Left renal cortex interstitium (tissue), 4 donors: ENCODE measurements at places on chromosomes 4 and X. TPM values are rescaled to one million over a fixed set of nuclear protein-coding genes. Genes with fewer than 3 reads are reported as not detected.

- DNase-seq, result no peak
Measured at GRCh38 chrX:150983521-150984168, 510 bp downstream of the HMGB3 start.

DNA sequence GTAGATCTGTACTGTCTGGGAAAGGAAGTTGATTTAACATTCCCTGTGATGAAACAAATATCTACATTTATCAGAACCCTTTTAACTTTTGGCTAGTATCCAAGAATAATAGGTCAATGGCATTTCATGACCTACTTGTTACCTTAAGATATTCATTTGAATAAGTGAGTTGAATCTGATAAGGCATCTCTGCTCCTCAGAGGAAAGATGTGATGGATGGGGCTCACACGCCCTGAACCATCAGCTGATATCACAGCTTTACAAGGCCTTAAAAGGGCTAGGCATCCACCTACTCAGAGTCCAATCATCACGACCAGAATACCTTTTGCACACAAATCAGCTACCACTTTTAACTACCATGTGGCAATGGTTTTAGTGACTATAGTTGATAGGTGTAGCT lies 90.2 kb upstream of the PDLIM3 start:
- no peak for DNase-seq

GRCh38 chrX:49237060-49237459 lies 1.8 kb downstream of the CCDC22 start:
- no peak for DNase-seq

NLRP2B gene
- polyA plus RNA-seq, result not detected

DNA sequence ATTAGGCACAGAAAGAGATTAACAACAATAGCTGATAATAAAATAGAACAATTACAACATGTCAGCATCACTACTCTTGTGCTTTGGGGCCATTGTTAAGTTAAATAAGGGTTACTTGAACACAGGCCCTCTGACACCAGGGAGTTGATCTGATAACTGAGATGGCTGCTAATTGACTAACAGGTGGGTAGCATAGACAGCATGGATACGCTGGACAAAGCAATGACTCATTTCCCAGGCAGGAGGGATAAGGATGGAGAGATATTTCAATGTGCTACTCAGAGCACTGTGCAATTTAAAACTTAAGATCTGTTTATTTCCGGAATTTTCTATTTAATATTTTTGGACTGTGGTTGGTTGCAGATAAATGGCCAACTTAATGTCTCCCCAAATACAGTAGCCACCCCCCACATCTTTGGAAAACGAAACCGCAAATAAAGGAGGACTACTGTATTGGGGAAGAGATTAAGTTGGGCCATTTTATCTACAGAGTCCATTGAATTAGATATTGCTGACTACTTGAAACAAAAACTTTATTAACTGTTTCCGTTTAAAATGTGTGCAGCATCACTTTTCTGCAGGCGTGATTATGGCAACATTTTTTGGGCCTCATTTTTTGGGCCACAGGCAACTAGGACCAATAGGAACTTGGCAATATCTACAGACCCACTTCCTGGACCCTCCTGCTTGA lies 200.6 kb upstream of the KLF3 start:
- no peak for DNase-seq

DNA sequence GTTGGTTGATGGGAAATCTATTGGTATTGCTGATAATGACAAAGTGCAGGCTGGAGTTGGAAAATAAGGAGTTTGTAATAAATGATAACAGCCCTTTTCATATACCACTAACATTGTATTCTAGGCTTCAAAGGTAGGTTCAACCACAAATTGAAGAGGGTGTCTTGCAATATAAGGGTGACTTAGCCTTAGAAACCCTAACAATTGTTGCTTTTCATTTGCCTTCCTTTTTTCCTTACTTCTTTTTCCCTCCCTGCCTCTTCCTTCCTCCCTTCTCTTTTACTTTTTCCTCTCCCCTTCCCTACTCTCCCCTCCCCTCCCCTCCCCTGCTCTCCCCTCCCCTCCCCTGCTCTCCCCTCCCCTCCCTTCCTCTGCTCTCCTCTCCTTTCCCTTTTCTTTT lies 10.9 kb upstream of the AGA start:
- no peak for DNase-seq

PRICKLE3 gene
- 4.2 TPM for polyA plus RNA-seq

VSIG4 gene
- polyA plus RNA-seq, result 3.6 TPM

PCSK1N gene
- 8.4 TPM for polyA plus RNA-seq

DNA sequence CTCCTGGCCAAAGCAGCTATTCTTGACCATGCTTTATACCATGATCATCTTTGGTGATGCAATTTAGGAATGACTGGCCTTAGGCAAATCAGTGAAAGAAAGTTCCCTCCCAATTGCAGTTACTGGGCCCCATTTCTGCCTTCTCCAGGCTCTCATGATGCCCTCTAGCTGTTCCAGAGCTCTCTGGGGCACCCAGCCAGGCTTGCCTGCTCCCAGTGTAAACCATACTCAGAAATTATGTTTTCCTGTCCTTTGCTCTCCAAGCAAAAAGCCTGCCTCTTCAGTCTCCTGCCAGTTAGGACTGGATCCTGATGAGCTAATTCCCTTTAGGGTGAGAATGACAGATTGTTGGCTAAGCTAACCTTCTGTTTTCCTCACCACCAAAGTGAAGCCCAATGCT lies 85.3 kb upstream of the RBPJ start:
- DNase-seq, result no peak

DNA sequence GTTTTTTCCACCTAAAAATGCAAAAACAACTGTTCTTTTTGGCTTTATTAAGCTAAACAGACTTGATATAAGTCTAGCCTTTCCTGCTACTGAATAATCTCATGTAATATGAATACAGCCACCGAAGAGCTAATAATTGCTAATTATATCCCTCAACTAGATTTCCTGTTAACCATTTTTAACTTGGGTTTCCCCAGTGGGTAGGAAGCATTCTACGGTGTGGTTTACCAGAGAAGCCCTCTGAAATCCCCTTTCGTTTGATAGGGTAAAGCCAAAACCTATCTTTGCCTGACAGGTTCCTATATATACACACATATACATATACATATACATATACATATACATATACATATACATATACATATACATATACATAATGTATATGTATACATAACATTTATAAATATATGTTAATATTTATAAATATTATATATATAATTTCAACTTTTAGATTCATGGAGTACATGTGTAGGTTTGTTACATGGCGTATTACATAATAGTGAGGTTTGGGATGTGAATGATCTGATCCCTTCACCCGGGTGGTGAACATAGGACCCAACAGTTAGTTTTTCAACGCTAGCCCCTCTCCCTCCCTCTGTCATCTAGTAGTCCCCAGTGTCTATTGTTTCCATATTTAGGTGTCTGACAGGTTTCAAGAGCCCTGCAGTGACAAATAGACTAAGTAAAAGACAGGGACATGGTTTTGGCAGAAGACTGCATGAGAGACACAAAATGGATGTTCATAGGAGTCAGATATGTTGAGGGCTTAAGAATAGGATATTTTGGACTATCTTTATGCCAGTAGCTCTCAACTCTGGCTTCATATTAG lies 62.4 kb downstream of the ATXN3L start:
- DNase-seq, result no peak

GRCh38 chrX:25858273-25858880 lies 279.8 kb upstream of the MAGEB18 start:
- no peak for DNase-seq

- no peak for DNase-seq
Measured at GRCh38 chr4:9999956-10000561, 21.2 kb downstream of the SLC2A9 start.

FGD1 gene
- 22.8 TPM for polyA plus RNA-seq

EDA gene
- polyA plus RNA-seq, result 7.1 TPM

- DNase-seq, result no peak
Measured at GRCh38 chr4:26530099-26530498, 39.8 kb upstream of the CCKAR start.

DNA sequence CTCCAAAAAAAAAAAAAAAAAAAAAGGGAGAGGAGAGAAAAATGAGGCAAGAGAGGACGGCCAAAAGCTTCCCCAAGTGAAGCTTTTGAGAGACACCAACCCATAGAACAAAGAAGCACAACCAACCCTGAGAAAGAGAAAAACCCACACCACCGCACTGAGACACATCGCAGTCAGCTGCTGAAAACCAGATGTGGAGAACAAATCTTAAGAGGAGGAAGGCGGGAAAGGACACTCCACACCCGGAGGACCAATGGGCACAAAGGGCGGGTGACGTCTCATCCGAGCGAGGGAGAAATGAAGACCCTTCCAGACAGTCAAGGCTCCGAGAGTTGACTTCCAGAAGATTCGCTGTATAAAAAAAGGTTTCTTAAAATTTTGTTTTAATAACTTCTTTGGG lies 112.1 kb downstream of the AFAP1 start:
- DNase-seq, result no peak

SSX3 gene
- not detected for polyA plus RNA-seq

NSD2 gene
- 64.6 TPM for polyA plus RNA-seq

HSFX2 gene
- polyA plus RNA-seq, result 1.0 TPM

DNA sequence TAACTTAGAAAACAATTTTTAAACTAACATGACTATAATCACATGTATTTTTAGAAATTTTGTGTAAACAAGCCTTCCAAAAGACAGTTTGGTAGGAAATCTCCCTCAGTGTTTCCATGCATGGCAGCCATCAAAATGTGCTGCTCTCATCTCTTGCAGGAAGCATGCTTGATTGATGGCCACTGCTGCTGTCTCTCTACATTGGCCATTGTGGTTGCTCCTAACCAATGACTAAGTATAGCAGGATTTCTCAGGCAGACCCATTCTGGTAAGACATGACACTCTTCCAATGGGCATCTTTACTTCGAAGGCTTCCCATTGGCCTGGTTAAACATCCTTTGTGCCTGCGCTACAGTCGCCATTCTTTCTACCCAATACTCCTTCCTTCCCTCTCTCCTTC lies 78.9 kb upstream of the GUCY1A1 start:
- no peak for DNase-seq

- DNase-seq, result no peak
Measured at GRCh38 chr4:146482788-146483187, 39.0 kb downstream of the SLC10A7 start.

DNA sequence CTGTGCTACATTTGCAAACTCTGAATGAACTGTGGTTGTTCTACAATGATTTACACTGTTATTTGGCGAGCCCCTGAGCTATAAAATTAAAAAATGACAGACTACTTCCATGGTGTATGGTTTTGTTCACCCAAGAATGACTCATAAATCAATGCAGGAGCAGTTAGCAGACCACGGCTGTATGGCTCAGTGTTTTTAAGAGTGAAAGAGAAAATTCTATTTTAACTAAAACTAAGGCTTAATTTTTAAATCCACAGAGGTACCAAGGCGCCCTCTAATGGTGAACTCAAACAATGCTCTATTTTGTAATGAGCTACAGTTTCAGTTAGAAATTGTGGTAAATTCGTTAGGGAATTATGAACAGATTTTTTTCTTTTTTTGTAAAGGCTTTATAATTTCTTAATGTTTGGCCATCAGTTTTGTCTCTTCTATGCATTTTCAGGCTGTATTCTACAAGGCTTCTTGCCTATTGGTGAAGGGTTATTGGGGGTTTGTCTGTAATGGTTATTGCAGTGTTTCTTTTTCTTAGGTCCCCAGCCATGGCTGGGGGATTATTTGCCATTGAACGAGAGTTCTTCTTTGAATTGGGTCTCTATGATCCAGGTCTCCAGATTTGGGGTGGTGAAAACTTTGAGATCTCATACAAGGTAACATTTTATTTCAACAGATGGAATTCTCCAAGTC lies 32.5 kb downstream of the HMGB2 start:
- DNase-seq, result peak; percentile 14

CXCL1 gene
- 0.25 TPM for polyA plus RNA-seq

DNA sequence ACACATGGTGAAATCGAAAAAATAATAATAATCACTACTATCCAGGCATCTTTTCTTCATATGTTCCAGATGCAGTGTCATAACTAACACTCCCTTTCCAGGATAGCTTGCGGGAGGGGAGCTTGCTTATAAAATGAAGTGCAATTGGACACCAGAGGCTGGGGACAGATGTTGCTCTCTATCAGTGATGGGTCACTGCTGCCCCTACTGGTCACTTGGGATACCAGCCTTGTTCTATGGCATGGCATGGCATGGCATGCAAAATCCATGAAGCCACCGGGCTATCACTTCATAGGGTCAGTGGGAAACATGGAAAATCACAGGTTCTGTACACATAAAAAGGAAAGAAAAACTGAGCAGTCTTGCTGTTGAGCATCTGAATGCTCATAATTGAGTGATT lies 168.1 kb downstream of the GLRA2 start:
- DNase-seq, result no peak

DNA sequence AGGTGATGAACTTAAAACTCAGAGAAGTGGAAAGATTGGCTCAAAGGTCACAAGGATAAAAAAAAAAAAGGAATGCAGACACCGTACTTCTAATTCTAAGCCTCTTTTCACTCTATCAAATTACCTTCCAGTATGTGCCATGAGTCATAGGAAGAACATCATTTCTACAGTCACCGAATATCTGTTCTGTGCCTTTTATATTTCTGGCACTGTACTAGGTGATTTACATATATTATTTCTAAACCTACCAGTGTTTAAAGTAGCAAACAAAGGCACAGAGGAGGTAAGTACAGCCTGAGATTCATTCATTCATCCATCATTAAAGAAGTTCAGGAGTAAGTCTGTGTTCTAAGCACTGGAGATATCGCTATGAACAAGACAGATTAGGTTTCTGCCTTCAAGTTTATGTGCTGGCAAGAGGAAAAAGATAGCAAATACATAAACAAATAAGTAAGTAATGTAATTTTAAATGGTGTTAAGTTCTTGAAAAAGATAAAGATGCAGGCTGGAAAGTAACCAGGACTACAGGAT lies 65.3 kb downstream of the PALLD start:
- DNase-seq, result no peak

DNA sequence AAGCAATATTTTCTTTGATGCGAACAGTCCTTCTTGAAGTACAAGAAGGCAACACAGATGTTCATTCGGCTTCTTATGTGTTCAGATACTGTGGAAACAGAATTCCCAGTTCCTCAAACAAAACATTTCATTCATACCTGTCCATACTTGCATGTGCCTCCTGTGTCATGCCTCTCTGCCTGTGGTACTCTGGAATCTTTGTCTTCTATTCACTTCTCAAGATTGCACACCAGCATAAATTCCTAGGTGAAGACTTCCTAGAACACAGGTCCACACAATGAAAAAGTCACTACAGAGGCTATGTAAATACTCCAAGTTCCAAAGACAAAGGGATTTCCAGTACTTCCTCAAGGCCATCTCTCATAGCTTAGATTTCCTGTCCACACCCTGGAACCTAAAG lies 367.2 kb downstream of the AFF2 start:
- DNase-seq, result no peak

DNA sequence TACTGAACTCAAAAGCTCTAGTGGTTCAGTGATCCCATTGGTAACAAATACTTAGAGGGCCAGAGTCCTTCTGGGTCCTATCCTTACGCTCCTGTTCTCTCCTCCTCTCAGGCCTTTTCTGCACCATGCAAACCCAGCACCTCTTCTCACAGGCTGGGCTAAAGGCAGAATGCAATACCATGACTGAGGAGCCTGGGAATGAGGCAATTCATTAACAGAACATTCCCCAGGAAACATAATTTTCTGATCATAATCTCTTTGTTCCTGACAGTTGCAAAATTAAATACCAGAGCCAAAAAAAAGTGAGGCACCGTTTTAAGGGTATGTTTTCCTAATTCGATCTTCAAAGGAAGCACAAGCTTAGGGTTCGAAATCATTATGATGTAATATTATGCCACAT lies 9.0 kb downstream of the SORBS2 start:
- DNase-seq, result no peak

GRCh38 chr4:111393781-111394180 lies 751.5 kb upstream of the FAM241A start:
- no peak for DNase-seq

GRCh38 chr4:47747211-47747610 lies 90.7 kb downstream of the CORIN start:
- no peak for DNase-seq
